Urinary bladder (tissue), 4 donors: ENCODE measurements at places on chromosomes 3 and 15. TPM values are rescaled to one million over a fixed set of nuclear protein-coding genes. Genes with fewer than 3 reads are reported as not detected.

Gene ANKRD63
- polyA plus RNA-seq = not detected

- DNase-seq = no peak
These were observed 174.9 kb upstream of the SNTN start for GRCh38 chr3:63477494-63478129.

DNA sequence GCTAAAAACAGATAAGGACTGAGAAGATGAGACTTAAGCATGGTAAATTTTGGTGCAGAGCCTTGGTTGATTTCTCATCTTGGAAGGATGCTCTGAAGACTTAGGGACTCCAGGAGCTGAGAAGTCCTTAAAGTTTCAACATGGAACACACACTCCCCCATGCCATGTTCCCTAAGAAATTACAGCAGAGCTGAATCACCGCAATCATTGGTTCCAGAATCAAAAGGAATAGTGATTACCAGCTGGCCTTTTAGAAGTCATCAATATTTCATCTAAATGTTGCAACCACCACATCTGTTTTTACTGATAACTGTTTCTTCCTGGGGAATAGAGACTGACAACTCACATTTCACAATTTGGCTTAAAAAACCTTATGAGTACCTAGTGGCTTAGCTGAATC is 229.3 kb downstream of the MINAR1 start:
- DNase-seq = no peak

GRCh38 chr15:63466378-63467192 is 37.8 kb upstream of the USP3 start:
- no peak for DNase-seq
